ENCODE measurements at places on chromosomes 4 and X.
A peak's percentile ranks its signal among the peaks of the same experiment; 100 is the strongest.

GRCh38 chrX:8042304-8042703, 115.1 kb upstream of the PNPLA4 start:
- peak; percentile 27 for DNase-seq

DNA sequence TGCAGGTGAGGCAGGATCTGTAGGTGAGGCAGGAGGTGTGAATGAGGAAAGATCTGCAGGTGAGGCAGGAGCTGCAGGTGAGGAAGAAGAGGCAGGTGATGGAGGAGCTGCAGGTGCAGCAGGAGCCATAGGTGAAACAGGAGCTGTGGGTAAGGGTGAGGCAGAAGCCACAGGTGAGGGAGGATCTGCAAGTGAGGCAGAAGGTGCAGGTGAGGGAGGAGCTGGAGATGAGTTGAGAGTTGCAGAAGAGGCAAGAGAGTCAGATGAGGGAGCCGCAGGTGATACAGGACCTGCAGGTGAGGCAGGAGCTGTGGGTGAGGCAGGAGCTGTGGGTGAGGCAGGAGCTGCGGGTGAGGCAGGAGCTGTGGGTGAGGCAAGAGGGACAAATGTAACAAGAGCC, 27.1 kb upstream of the PNMA3 start:
- no peak for DNase-seq

GRCh38 chr4:73703320-73703719, 37.0 kb upstream of the CXCL8 start:
- no peak for DNase-seq

DNA sequence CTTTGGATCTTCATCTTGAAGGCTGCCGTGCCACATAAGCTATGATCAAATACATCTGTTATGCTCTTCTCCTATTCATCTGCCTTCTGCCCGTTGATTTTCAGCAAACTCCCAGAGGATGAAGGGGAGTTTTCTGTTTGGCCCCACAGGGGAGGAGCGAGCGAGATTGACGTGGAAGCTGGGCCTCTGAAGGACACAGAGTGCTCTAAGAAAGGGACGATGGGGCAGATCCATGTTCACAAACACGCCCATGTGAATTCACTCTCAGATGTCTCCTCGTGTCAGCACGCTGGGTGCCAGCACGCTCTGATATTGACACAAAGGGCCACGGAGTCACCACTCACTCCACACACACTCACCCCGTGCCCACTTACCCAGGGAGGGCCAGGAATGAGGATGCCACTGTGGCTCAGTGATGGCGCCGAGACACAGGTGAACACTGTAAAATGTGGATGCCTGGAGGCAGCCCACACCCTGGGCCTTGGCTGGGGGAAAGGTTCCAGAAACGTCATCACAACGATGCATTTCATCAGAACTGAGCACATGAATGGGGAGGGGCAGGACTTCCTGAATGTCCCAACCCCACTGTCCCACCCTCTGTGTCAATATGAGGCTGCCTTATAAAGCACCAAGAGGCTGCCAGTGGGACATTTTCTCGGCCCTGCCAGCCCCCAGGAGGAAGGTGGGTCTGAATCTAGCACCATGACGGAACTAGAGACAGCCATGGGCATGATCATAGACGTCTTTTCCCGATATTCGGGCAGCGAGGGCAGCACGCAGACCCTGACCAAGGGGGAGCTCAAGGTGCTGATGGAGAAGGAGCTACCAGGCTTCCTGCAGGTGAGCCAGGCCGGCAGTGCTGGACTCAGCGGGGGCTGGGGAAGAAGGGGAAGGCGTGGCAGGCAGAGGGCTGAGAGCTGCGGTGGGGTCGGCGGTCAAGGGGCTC, at the start of gene S100P:
TSS of gene S100P (plus strand) at position 648 of the 946 bp plus-strand sequence. CDS start at position 703, 55 bp downstream.
- no peak for DNase-seq

DNA sequence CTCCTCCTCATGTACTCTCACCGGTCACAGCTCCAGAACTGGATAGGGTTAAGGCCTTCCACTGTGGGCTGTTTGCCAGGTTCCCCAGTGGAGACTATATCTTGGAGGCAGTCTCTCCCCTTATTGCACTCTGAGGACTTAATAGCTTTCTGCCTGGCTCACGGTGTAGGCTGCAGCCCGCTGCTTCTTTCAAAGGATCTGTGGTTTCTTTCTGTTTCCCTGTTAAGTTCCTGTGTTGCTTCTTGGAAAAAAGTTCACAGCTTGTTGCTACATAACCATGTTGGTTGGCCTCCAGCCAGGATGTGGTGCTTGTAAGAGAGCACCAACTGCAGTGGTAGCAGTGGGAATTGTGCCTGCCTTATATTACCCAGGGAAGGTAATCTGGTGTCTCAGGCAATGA, 24.9 kb upstream of the ZDHHC15 start:
- no peak for DNase-seq

- DNase-seq, result no peak
Observed at GRCh38 chr4:184192933-184193332, 24.7 kb downstream of the ENPP6 start.

- DNase-seq, result peak; percentile 3
Observed at GRCh38 chrX:105837232-105837631, 14.9 kb downstream of the NRK start.

DNA sequence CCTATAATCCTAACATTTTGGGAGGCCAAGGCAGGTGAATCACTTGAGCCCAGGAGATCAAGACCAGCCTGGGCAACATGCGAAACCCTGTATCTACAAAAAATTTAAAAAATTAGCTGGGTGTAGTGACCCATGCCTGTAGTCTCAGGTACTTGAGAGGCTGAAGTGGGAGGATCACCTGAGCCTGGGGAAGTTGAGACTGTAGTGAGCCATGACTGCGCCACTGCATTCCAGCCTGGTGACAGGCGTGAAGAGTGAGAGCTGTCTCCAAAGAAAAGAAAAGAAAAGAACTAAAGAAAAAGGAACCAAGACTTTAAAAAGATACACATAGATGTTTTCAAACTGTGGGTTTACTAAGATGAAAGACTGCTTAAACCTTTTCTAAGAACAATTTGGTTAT, 129.0 kb downstream of the SPCS3 start:
- DNase-seq, result no peak

- no peak for DNase-seq
Observed at GRCh38 chrX:136797787-136798186, 17.1 kb upstream of the ARHGEF6 start.

- no peak for DNase-seq
Observed at GRCh38 chrX:5646818-5647217, 581.8 kb downstream of the NLGN4X start.

GRCh38 chr4:78552389-78553042, 946 bp downstream of the ANXA3 start:
- no peak for DNase-seq

DNA sequence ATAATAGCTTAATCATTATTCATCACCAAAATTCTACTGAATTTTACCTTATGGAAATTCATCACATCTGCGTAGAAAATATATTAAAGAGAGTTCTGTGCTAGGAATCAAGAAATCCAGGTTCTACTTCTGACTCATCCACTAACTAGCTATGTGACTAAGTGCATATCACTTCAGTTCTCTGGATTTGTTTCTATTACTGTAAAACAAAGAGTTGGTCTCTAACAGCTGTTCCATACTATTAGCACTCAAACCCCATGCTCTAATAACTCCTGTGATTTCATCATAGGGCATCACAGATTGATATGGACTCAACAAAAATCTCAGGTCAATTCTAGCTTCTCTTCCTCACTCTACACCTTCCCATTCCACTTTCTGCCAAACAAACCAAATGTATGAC, 572.0 kb downstream of the INPP4B start:
- DNase-seq, result peak; percentile 14

GRCh38 chrX:136825771-136826170, 45.0 kb upstream of the ARHGEF6 start:
- no peak for DNase-seq

GRCh38 chrX:54794795-54795194, 3.3 kb downstream of the ITIH6 start:
- DNase-seq, result no peak

DNA sequence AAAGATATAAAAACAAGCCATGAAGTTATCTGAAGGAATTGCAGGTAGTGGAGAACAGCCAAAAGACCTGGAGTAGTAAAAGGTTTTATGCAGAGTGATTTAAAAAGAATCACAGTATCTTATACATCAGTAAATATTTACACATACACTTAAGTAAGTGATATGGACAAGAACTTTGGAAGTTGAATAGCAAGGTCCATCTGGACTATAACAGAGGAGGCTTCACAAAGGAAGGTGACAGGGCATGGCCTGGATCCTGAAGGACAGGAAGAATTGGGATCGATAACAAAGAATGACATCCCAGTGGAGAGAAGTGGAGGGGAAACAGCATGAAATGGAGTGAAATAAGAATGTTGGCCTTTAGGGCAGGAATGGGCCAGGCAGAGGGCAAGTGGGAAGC, 46.2 kb downstream of the TET2 start:
- DNase-seq, result no peak

- no peak for DNase-seq
Observed at GRCh38 chr4:181967401-181967800, 275.8 kb upstream of the TENM3 start.

DNA sequence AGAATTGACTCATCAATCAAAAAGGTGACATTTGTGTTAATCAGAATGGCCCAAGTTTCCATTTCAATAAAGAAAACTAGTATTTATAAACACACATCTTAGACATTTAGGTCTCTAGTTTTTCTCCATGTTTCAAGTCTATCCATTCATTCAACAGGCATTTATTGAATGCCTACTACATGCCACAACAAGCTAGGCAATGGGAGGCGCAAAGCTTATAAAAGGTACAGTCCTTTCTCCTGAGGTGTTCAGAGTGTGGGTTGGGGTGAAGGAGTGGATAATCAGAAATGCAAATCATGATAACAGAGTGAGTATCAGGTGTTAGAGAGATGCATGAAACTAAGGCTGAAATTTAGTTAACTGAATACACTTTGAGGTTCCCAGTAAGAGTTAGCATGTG, 78.0 kb downstream of the HCCS start:
- no peak for DNase-seq

GRCh38 chr4:7830747-7831146, 108.9 kb downstream of the AFAP1 start:
- no peak for DNase-seq

DNA sequence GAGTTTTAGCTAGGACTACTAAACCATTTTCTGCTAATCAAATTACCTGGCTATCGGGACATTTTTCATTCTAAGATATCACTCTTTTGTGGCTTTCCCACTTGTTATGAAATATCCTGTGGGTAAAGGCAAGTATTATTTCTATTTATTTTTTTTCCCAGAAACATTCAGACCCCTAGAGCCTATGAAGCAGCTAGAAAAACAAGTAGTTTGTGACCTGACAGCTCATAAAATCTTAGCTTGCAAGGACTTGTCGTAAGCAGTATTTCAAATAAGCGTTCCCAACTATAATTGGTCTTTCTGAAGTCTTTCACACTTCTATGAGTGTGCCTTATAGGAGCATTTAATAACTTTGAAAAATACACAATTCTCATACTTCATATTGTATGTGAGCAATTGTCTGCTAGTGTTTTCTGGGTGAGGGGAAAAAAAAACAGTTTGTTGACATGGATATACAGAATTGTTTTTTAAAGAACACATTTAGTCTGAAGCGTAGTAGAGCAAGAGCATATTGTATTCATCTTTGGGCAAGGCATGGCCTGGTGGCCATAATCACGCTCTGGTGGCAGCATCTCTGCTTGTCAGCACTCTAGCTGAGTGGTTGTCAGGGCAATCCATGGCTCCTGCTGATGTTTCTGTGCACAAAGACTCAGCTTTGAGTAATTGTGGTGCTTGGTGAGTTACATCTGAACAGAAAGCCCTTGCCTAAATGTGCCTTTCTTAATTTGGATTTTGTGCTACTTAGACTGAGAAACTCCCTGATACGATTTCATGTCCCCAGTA, 2.6 kb downstream of the MCUB start:
- DNase-seq, result peak; percentile 41

DNA sequence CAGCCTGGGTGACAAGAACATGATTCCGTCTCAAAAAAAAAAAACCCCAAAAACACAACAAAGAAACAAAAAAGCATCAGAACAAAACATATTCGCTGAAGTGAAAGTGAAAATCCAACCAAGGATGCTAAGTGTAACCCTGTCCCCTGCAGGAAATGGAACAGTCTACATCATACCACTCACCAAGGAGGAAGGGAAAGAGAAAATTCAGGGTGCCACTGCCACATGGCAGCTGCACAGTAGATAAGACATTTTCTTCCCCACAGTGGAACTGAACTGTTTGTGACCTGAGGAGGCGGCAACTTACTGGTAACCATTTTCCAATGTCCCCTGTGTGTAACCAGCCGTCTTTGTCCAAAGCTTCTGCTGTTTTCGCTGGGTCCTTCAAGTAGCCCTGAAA, 28.2 kb upstream of the CENPU start:
- no peak for DNase-seq

DNA sequence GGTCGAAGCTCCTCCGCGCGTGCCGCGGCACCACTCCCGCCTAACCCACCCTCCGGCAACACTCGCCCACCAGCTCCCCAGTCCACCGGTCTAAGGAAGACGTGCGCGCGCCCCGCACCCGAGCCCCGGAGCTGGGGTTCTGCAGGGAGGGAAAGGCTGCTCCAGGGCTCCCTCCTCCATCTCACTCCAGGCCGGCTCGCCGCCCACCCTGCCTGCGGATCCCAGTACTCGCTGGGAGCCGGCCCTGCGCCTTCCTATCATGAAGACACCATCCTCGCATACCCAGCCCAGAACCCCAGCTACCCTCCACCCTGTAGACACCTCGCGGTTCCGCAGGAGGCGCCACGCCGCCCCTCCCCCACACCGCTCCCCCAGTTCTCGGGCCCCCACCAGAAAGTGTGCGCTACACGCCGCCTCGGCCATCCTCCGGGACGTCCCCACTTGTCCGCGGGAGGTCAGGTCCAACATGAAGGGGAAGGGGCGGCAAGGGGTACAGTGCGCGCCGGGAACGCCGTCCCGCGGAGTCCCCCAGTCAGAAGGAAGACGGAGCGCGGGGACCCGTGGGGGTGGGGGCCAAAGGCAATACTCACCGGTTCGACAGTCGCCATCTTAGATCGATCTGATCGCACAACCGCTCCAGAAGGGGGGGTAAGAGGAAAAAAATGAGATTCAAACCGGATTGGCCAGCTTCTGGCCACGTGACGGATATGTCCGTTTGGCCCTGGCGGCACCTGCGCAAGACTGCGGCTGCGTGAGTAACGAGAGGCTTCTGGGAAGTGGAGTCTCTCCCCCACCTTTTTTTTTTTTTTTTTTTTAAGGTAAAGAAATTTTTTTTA, at the start of gene EIF4E:
TSS of gene EIF4E (minus strand) at position 629 of the 836 bp plus-strand sequence. CDS start at position 608, 21 bp downstream.
- peak; percentile 99 for DNase-seq

- DNase-seq, result peak; percentile 52
Observed at GRCh38 chr4:87657525-87657924, 7.4 kb downstream of the DMP1 start.

DNA sequence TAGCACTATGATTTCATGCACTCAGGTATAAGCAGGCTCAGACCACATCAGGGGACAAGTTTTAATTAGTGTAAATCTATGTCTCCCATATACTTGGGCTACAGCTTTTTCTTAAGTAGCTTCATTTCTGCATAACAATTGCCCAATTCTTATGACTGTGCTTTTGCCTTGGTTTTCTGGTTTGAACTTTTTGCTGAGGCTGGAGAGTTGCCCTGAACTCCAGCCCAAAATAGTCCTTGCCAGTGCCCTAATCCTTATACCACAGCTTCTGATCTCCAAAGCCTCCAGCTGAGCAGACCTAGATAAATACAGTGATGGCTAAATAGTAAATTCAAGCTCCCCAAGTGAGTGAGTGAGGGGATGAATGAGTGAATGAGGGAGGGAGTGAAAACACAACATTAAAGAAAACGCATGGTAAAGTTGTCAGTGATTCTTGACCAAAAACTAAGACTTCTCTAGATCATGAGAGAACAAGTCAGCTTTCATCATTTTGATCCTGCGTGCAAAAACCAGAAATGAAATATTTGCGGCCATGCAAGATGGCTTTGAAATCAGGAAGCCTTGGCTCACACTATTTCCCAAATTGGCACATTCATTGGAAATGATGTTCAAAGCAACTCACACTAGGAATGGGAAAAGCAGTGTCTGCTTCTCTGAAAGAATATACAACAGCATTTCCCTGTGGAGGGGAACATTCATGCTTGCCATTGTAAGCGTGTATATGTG, 437.1 kb upstream of the CTSO start:
- DNase-seq, result no peak
